ENCODE measurements at places on chromosomes 5 and 9.

- DNase-seq = no peak
Observed at GRCh38 chr9:81455462-81456219, 233.7 kb downstream of the TLE1 start.

DNA sequence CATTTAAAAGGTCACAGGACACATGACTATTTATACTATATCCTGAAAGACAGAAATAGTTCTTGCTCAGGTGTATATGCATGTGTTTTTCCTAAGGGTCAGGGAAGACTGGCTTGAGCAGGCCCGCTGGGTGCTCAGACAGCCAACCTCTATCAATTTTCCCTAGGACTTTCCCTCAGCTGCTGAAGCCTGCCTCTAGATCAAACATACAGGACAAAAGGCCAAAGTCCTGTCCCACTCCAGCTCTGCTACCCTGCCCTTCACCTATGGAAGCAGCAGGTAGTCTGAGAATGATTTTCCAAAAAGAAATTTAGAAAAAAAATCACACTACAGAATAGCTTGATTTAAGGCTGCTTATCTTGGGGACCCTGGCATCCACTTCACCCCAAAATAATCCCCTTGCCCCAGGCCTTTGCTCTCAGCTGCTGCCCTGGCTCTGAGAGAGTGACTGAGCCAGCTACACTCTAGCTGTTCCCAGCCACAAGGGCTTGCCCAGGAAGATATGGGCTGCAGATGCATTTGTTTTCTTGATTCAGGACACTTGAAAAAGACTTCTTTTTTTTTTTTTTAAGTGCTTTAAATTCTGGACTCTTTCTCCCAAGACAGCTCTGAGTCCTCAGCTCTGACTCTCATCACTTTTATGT is 42.5 kb downstream of the KLHL3 start:
- DNase-seq = no peak

DNA sequence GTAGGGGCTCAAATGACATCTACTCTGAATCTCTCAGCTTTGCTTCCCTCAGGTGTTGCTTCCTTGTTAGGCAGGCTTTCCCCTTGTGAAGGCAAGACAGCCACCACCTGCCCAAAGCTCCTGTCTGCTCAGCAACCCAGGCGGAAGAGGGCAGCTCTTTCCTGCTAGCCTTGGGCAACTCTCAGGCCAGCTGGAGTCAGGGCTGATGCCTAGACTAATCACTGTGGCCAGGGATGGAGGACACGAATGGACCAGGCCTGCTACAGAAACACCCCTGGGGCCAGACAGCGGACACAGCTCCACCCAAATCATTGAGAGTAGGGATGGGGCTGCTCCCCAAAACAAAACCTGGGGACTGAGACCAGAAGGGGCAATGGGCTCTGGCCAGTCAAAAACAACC is 138.0 kb downstream of the MTX3 start:
- DNase-seq = no peak

DNA sequence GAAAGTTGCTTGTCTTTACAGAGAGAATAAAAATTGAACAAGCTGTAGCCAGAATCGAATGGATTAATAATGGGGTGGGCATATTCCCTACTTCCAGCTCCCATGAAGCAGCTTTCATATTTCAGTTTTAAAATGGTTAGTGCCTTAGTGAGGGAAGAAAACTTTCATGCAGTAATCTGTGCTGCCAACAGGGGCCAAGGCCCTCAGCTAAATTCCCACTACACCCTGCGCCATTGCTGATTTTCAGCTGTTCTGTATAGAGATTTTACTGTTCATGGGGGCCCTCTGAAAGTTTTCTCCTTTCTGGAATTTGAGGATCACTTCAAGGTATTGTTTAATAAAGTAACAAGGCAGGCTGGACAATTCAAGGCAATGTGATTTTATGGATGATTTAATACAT is 58.2 kb downstream of the CAST start:
- no peak for DNase-seq

DNA sequence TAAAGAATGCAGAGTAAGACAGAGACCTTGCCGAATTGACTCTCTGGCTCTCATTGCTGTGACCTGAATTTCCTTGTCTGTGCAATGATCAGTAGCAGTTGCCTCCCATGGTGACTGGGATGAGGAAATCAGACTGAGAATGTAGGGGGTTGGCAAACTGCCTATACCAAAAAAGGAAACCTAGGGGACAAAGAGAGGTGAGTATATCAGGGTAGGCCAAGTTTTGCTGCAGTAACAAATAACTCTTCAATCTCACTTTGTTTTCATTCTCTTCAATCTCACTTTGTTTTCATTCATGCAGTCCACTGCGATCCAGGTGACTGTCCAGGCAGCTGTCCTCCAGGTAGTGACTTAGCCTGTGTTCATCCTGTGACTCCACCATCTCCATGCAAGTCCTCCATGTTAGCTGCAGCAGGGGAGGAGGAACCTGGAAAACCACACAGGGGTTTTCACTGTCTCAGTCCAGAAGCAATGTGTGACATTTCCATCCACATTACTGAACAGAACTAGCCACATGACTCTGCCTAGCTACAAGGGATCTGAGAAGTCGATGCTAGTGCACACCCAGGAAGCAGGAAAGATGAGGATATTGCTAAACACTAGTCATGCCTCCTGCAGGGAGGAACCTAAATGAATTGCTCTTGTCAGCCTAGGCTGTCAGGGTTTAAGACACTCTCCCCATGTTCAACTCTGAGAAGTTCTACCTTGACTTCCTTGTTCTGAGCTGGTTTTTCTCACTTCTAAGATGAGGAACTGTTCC is 26.0 kb downstream of the TMEM174 start:
- no peak for DNase-seq

DNA sequence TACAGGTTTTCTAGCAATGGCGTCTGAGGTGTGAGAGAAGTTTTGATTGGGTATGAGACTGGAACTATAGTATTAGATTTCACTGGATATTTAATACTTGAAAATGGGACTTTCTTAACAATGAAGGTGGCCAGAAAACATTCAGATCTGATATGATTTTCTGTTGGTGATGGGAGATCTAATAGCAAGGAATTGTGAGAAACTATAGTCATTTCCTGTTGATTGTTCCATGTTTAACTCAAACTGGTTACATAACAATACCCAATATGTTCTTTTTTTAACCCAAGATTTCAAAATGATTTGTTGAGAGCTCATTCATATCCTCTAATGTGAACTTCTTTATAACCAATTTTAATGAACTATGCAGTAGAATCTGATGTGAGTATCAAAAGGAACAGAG is 793.2 kb upstream of the RGMB start:
- no peak for DNase-seq

GRCh38 chr9:131037335-131038255 is 28.6 kb downstream of the LAMC3 start:
- DNase-seq = no peak

- DNase-seq = no peak
Observed at GRCh38 chr9:111909444-111909843, 12.8 kb downstream of the UGCG start.

- DNase-seq = no peak
Observed at GRCh38 chr9:70110194-70111041, 66.8 kb downstream of the MAMDC2 start.

DNA sequence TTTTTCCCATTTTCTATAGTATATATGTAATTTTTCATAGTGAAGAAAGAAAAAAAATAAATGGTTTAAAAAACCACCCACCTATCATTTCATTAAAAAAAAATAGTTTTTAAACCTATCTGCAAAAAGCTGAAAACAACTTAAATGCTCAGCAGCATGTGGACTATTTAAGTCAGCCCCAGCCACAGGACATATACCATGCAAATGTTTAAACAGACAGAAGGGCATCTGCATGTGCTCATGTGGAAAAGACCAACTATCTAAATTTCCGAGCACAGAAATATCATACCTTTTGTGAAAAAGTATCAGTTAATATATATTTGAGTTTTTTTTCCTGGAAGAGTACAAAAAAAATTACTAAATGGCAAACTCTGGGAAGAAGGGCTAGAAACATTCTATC is 143.4 kb downstream of the EPB41L4A start:
- DNase-seq = no peak

DNA sequence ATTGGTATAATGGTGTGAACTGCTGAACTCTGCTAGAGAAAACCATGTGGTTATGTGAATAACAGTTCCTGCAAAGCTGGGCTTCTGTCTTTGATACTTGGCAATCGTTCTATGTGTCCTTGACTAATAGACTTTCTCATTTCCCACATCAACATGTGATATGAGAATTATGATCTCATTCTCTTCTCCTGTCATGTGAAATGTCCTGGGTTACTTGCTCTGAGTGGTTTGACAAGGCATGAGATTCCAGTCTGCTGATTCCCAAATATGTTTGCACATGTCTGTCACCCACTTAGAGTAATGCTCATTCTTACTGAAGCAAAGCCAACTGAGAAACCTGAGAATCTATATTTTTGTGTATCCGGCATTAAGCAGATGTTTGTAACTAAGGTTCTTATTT is 141.2 kb downstream of the PARP8 start:
- DNase-seq = no peak

GRCh38 chr5:143887903-143888665 is 76.1 kb downstream of the HMHB1 start:
- DNase-seq = no peak

DNA sequence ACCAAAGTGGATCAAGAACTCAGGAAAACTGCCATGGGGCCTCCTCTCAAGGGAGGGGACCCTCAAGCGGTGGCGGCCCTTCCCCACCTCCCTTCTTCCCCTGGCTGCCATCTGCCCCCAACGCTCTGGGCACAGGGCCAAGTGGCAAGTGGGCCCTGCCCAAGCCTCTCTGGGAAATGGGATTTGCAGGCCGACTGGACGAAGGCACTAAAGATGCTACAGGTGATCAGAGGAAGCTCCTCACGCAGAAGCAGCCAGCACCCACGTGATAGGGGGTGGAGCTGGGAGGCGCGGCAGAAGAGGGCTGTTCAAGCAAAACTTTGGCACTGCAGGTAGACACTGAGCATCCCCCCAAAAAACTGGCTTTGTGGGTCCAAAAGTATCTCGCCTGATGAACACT is 52.7 kb upstream of the UBTD2 start:
- DNase-seq = no peak

DNA sequence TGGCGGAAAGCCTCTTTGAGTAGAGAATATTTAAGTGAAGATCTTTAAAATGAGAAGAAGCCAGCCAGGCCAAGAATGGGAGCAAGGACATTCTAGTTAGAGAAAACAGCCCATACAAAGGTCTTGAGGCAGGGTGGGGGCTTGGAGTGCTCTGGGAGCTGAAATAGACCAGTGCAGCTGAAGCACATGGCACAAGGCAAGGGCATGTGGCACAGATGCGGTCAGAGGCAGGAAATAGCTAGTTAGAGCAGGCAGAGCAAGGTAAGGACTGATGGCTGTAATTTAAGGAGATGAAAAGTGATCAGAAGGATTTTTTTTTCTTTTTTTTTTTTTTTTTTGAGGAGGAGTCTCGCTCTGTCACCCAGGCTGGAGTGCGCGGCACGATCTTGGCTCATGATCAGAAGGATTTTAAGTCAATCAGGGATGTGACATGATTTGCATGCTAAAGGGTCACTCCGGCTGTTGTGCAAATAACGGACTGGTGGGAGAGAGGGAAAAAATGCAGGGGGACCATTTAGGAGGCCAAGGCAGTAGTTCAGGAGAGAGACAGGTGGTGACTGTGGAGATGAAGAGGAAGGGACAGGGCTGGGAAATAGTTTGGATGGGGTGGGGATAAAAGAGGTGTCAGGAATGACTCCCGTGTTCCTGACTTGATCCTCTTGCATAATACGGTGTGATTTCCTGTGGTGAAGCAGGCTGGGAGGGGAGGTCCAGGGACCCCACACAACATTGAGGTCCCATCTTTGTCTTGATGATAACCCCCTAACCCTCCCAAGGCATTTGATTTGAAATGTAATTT is 207.6 kb downstream of the HSPA4 start:
- no peak for DNase-seq

- DNase-seq = no peak
Observed at GRCh38 chr9:20280330-20280729, 342.0 kb downstream of the MLLT3 start.

DNA sequence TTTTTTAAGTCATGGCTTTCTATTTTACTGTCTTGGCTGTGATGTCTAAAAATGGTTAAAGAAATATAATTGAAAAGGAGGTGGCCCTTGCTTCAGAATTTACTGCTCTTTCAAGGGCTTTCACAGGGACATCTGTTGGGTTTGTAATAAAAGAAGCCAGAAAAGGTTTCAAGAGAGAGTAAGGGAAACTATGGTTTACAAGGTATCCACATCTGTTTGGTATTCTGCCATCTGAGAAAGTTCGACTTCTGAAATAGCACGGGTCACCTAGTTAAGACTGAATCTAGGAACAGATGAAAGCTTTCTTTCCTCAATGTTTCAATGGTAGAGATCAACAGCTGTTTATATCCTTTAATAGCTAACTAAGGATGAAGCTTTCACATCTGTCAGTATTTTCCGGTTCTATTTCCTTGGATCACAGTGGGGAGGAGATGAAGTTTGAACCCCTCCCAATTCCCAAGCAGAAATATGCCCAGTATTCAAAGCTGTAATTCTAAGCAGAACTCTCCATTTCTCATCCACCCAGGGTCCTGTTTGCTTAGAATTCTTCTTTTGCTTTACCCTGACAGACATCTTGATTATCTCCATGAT is 72.8 kb upstream of the IFNK start:
- DNase-seq = no peak

DNA sequence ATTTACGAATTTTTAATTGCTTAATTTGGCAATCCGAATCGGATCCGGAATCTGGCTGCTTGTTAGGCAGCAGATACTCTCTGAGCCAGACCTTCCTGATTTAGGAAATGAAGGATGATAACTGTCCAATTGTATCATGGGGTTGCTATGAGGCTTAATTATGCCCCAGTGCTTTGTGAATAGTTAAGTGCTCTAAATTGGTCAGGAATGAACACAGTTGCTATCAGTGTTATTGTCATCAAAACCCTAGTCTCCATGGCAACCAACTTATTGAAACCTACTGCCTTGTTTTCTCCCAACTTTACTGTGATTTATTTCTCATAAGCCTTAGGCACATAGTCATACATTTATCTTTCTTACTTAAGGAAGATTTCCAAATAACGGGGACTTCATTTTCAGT is 47.9 kb downstream of the MAMDC2 start:
- no peak for DNase-seq

DNA sequence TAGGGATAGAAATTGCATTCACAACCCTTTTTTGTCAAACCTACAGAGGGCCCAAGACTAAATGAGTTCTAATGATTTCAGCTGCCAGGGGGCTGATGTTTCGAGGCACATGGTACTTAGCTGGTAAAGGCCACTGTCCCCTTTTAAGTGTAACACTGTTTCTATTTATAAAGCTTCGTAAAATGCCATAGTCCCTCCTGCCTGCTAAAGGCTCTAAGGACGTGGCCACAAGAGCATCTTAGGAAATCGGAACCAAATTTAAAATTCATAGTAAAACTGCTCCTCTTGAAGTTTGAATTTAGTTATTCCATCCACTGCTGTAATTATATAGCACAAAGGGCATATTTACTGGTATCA is 170.3 kb upstream of the WWC1 start:
- DNase-seq = no peak

- no peak for DNase-seq
Observed at GRCh38 chr5:66454186-66455078, 141.8 kb upstream of the MAST4 start.

GRCh38 chr5:179408611-179409010 is 63.4 kb upstream of the ADAMTS2 start:
- no peak for DNase-seq

- DNase-seq = no peak
Observed at GRCh38 chr5:90894866-90895420, 336.3 kb downstream of the ADGRV1 start.

- DNase-seq = no peak
Observed at GRCh38 chr9:17611917-17612316, 33.1 kb downstream of the SH3GL2 start.

- DNase-seq = no peak
Observed at GRCh38 chr5:2556375-2556966, 195.0 kb downstream of the IRX2 start.

- DNase-seq = no peak
Observed at GRCh38 chr5:178206166-178207101, 2.1 kb downstream of the HNRNPAB start.

Data from D721Med (cell line).